ENCODE measurements at places on chromosomes 12 and 14.
A peak's percentile ranks its signal among the peaks of the same experiment; 100 is the strongest.

DNA sequence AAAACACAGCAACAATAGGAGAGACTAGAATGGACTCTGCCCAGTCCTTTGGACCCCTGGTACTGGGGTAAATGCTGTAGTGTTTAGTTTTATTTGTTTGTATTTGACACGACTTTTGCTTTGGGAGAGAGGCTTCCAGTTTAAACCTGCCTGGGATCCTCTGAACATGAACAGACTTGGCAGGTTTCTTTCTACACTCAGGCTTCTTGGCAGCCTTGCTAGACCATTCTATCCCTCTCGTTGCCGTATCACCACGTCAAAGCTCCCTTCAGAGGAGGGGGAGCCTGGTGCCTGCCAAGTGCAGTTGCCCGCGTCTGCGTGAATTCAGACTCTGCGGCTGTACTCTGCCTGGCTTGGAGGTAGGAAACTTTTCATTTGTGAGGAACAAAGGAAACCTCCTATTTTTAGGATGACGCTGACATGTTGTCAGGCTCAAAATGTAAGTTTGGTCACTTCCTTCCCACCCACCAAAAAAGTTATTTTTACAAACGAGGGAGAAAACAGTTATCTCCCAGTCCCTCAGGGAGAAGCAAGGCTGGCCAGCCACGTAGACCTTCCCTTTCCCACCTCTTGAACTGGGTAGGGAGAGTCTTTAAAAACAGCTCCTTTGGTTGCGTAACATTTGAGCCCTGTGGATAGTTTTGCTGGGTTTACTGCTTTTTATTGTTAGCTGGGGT lies 25.9 kb downstream of the CD9 start:
- no peak for DNase-seq

- peak; percentile 27 for DNase-seq
Measured at GRCh38 chr14:71290960-71291466, 383.8 kb downstream of the PCNX1 start.

- DNase-seq: peak; percentile 19
Measured at GRCh38 chr12:65685514-65685913, 138.8 kb upstream of the HMGA2 start.

DNA sequence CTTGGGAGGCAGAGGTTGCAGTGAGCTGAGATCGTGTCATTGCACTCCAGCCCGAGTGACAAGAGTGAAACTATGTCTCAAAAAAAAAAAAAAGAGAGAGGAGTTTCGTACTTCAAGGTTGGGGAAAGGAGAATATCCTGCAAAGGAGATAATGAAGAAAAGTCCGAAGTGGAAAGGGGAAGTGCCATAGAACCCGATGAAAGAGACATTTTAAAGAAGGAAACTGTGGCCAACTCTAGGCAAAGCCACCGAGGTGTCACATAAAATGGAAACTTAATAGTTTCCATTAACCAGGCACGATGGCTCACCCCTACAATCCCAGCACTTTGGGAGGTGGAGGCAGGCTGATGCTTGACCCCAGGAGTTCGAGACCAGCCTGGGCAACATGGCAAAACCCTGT lies 15.0 kb upstream of the LTBP2 start:
- DNase-seq: no peak

DNA sequence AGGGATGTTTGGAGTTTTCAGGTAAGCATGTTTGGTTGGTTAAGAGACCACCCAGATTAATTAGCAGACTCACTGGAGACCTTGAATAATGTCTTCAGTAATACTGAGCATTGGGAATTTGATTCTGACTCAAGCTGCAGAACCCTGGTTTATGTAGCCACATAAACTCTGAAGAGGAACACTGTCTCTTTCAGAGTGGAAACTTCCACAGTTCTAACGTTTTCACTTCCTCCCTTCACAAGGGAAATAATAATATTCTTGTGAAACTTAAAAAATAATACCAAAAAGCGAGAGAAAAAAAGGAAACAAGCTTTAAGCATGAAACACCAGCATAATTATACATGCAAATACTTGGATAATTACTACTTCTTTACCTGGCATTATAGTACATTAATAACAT lies 40.0 kb upstream of the ST8SIA1 start:
- no peak for DNase-seq

GRCh38 chr14:105256292-105256960 lies 8.1 kb downstream of the BTBD6 start:
- no peak for DNase-seq

- DNase-seq: peak; percentile 26
Measured at GRCh38 chr14:67815573-67816225, 691 bp downstream of the ZFYVE26 start.

- no peak for DNase-seq
Measured at GRCh38 chr14:81682701-81683100, 149.0 kb upstream of the SEL1L start.

- no peak for DNase-seq
Measured at GRCh38 chr12:1474574-1475153, 119.7 kb downstream of the FBXL14 start.

GRCh38 chr14:65888677-65889076 lies 476.1 kb downstream of the FUT8 start:
- no peak for DNase-seq

- DNase-seq: no peak
Measured at GRCh38 chr12:42763682-42764081, 174.1 kb upstream of the PRICKLE1 start.

DNA sequence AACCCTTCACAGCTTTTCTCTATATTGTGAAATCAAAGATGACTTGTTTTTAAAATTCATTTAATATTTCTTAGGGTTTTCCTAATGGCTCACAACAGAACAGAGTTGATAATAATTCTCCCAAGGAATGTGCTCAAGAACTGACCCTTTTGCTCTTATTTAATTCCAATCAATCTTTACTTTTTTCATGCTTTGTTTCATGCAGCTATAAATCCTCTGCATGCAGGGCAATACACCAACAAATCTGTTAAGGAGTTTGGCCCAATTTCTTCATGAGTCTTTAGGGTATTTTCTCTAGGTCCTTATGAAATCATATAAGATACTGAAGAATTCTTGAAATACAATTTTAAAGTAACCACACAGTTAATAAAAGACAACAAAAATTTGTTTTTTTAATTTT lies 264.2 kb downstream of the SLC6A15 start:
- DNase-seq: no peak

GRCh38 chr12:49643961-49644619 lies 20.7 kb downstream of the PRPF40B start:
- DNase-seq: no peak

DNA sequence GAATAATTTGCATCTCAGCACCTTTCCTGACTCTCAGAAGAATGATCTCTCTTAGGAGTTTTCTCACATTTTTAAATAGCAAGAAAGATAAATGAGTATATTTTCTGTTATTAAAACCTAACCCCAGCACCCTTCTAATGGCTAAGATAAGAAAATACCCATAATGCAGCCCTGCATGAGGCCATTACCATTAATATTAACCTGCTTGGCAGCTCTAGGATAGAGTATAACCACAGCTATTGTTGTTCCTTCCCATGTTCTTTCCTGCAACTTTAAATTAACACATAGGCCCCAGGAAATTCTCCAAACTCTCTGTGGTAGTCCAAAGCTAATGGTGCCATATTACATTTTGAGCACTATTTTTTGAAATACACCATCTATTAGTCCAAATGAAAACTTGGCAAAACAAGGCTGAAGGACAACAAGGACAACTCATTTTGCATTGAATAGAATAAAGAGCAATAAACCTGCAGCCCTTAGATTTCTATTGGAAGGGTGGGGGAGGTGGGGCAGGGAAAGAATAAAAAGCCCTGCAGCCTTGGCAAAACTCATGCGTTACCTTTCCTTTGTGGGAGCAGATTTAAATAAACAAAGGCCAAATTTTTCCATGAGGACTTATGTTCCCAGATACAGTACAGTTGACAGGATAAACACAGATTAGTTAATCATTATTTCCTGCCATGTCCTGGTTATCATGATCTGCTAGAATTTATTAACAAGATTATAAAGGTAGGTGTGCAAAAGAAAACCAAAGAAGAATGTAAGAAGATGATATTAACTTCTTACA lies 46.9 kb downstream of the BTG1 start:
- no peak for DNase-seq

GRCh38 chr12:56437430-56438176 lies 11.6 kb downstream of the TIMELESS start:
- no peak for DNase-seq

DNA sequence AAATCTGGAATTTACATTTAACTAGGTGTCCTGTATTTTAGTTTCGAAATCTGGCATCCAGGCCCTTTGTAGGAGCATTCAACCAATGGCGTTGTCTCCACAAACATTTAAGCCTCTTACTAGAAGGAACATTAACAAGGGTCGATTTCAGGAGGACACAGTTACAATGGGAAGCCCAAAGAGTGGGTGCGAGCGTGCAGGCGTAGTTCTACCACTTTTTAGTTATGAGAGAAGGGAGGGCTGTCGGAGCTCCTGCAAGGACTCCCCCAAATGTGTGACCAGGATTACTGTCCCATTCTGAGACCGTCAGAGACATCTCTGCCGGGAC lies 365 bp upstream of the ABHD4 start:
- no peak for DNase-seq

GRCh38 chr12:3091382-3092241 lies 14.4 kb downstream of the TSPAN9 start:
- DNase-seq: no peak

DNA sequence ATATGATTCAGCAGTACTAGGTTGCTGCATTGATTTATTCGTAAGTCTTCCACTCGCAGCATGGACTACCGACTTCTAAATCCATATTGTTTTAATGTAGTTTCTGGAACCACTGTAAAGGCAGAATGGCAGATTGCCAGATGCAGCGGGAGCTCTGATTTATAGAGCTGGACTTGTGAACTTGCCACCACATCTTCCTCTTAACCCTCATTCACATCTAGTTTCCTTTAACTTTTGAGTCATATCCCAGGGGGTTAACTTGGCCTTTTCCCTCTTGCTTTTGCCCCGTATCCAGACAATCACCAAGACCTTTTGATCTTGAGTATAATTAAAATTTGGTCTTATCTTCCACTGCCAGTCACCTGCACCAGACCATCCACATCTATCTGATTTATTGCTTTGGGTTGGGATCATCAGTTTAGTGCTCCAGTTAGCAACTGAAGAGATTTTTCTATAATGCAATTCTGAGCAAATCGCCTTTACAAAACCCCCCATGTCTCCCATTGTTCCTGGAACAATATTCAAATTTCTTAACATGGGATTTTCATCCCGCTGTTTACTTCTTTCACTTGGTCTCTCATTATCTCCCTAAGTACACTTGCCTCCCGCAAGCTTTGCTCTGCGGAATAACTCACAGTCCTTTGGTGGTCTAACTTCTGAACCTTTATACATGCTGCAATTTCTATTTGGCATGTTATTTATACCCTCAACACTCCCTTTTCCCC lies 130.5 kb downstream of the ACSS3 start:
- DNase-seq: no peak

- DNase-seq: peak; percentile 41
Measured at GRCh38 chr14:106518054-106518943, 991.9 kb downstream of the TMEM121 start.

DNA sequence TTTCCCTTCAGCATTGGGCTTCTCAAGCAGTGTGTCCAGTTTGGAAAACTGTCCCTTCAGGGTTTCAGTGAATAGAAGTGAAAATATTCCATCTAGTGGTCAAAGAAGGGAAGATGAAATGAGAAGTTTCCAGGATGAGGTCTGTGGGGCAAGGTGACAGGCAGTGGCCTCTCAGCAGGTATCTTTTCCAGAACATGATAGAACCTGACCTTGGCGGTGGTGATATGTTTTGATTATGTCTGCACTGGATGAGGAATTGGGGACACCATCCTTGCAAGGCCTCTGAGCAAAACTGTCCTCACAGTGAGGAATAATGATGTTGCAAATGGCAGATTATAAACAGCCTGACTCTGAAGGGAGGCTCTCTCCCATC lies 4.7 kb downstream of the GPX2 start:
- peak; percentile 33 for DNase-seq

- no peak for DNase-seq
Measured at GRCh38 chr12:81245458-81245857, 167.6 kb downstream of the ACSS3 start.

GRCh38 chr14:67532998-67533753 lies at the start of gene PLEKHH1:
PLEKHH1 (plus strand) TSS chr14:67533290; CDS start chr14:67541868, 8,578 bp downstream.
- DNase-seq: peak; percentile 86

GRCh38 chr12:13094367-13094766 lies 9.1 kb downstream of the GSG1 start:
- DNase-seq: peak; percentile 27

DNA sequence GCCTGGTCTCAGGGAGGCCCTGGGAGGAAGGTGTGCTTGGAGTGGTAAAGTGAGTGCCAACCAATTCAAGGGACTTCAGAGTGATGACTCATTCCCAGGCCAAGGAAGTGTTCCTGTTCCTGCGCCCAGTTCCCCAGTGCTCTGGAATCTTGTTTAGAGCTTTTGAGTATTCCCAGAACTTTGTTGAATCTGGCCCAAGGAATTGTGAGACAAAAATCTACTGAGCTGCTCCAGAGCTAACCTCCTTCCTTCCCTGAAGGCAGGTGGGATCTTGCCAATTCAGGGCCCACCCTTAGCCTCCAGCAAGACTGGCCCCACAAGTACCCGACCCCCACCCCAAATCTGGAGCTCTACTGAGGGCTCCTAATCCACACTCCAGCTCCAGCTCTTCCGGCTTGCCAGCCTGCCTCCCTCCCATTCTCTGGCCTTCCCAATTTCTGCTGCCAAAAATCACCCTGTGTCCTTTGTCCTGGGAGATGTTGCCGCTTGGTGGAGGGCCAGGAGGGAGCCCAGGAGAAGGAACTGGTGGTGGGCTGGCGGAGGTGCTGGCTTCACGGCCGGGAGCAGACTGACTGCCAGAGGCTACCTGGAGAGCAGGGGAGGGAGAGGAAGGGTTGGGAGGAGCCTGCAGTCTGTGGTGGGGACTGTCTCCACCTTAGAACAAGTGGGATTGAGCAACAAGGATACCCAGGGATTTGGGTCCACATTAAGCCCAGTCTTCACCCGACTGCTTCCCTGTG lies 2.0 kb upstream of the ATN1 start:
- peak; percentile 90 for DNase-seq

DNA sequence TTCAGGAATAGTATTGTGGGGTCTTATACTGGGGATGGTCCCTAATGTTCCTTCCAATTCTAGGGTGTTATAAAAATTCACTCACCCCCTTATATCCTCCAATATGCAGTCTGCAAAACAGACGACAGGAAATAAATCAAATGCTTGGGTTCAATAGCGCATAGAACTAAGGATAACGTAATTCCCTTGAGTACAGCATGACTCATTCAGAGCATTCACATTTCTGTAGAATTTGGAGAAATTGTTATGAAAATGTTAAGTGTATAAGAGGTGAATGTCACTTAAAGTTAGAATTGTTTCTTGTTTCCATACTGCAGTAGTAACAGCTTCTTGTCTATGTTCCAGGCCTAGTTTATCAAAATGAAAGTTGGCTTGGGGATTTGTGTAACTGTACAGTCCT lies 271.4 kb downstream of the RPS29 start:
- no peak for DNase-seq

- no peak for DNase-seq
Measured at GRCh38 chr12:53413485-53414204, 10.0 kb upstream of the AMHR2 start.

DNA sequence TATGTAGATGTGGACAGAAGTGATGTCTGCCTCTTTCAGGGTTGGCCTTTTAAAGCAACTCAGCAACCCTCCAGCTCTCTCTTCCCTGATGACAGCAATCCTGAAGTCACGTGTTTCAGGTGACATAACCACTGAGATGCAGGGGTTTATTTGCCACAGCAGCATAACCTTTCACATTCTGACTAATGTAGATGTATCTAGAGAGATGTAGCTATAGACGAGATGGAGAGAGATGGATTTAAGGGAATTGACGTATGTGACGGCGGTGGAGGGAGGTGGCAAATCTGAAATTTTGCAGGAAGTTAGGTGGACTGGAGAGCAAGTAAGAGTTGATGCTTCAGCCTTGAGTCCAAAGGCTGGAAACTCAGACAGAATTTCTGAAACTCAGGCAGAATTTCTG lies 126.0 kb downstream of the ZFP36L1 start:
- DNase-seq: no peak
